SW 1271 (cell line): ENCODE measurements at places on chromosomes 3 and 15.

DNA sequence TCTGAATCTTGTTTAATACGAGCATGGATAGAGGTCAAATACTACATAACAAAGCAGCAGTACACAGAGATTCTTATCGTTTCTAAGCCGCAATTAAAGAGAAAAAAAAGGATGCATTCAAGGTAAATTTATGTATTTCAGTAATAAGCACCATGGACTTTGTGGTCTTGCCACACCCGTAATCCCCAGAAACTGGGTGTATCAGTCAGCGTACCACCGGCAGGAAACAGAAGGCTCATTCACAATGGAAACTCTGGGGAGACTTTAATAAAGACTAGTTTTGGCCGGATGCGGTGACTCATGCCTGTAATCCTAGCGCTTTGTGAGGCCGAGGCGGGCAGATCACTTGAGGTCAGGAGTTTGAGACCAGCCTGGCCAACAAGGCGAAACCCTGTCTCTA lies 81.9 kb upstream of the ZNF280D start:
- no peak for DNase-seq

- no peak for DNase-seq
Measured at GRCh38 chr3:141469720-141470119, 17.1 kb upstream of the RASA2 start.

DNA sequence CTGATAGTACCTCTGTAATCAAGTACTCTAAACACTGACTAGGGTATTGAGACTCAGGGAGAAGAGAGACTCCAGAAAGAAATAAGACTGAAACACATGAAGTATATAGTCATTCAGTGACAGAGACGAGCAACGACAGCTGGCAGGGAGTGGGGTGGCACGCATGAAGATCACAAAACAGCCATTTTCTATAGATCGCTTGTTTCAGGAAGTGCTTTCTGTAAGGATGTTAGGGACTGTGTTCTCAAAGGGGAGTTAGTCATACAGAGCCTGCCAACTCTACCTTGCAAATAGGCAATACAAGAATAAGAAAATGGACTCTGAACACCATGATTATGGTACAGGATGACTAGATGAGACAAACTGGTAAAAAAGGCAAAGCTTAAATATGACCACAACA lies 139.5 kb downstream of the TBL1XR1 start:
- no peak for DNase-seq

GRCh38 chr15:42695527-42696071 lies 41.3 kb downstream of the CDAN1 start:
- DNase-seq: no peak

GRCh38 chr3:14935592-14936345 lies 11.6 kb upstream of the NR2C2 start:
- no peak for DNase-seq

- DNase-seq: no peak
Measured at GRCh38 chr3:130276203-130276803, 69.2 kb upstream of the COL6A5 start.

DNA sequence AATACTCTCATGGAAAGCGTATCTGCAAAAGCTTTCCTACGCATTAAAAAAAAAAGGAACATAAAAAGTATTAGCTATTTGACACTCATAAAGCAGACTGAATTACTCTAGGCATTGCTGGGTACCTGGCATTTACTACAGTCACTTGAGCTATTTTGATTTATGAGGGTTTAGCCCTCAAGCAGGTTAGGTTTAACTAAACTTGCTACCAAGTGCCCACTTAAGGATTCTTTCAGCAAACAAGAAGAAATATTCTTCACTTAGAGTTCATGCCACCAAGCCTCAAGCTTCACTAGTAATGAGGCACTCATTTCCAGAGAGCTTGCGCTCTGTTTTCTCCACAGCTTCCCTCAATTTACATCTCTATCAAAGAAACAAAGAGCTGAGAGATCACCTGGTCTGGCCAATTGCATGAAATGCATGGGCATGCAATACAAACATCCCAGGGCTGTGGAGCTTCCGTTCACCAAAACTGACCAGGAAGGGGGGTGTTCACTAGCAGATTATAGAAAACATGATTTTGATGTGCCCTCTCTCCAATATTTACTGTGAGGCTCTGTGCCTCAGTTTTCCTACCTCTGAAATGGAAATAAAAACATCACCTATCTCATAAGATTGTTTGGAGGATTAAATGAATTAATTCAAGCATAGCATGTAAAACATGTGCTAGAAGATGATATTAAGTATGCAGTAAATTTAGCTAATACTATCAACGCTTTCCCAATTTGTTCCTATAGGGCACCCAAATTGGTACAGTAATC lies 217.3 kb downstream of the RORA start:
- no peak for DNase-seq

- DNase-seq: peak; percentile 74
Measured at GRCh38 chr3:123723522-123724168, 138.8 kb upstream of the HACD2 start.

DNA sequence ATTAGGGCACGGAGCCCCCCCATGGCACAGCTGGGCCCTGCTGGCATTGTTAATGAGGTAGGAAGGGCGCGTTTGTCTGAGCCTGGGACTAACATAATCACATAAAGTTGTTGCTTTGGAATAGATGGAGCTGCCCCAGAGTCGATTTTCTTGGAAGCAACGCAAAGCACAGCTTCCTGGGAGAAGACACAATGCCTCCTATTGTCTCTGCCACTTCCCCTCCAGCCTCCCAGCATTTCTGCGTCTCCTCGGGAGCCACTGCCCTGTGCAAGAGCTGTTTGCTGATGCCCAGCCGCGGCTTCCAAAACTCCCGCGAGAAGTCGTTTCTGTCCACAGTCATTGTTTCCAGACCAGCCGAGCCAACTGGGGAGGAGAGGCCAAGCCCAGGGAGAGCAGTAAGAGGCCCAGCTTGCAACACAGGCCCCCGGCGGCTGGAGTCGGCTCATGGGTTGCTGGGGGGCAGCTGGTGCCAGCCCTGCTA lies 18.1 kb upstream of the ALDH1A3 start:
- no peak for DNase-seq

DNA sequence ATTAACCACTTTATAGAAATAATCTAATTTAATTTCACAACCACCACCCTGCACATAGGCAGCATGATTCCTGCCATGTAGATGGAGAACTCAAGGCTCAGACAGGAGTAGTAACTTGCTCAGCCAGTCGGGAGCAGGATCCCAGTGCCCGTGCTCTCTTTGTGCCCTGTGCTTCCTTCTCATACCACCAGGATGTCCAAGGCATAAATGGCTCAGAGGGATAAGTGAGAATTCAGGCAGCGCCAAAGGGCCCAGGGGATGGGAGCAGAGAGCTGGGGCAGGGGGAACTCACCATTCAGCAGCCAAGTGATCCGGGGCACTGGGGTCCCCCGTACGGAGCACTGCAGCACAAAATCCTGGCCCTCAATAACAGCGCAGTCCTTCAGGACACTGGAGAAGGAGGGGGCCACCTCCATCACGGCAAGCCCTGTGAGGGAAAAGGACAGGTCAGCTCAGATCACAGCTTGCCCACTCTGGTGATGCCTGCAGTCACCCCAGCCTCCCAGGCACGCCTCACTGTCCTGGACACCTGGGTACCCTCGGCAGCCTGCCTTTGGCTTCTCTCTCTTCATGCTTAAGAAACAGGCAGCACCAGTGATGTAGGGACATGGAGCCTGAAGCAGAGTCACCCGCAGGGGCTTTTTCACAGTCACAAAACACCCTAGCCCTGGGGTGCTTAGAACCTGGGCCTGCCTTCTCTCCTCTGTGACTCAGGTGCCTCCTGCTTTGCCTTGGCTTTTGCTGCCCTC lies 141.0 kb upstream of the HACD2 start:
- no peak for DNase-seq

DNA sequence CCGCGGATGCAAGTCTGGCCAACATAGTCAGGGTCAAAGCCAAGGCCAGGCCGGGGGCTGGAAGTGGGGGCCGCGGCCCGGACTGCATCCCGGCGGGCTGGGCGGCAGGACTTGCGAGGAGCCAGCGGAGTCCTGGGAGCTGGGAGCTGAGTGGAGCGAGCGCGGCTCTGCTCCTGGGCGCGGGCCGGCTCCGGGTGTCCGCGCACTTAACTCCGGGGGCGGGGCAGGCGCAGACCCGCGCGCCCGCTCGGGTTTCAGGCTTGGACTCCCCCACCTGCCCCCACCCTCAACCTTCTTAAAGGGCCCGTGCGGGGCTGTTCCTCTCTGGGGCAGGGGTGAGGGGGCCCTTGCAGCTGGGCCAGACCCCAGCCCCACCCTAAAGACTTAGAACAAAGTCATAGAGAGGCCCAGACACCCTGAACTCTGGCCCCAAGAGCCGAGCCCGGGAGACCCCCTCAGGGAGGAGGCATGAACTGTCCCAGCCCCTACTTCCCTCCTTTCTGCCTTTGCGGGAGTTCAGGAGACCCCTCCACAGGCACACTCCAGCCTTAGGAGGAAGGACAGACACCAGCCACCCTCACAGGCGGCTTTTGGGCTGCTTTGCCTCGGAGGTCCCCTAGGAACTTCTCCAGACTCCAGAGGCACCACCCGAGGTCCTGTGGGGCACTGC lies at the start of gene CSPG4:
Gene CSPG4 (minus strand): TSS at position 181 of the 670 bp plus-strand sequence. CDS start 93 bp downstream, at position 88.
- no peak for DNase-seq

- DNase-seq: no peak
Measured at GRCh38 chr3:14200841-14201240, 22.2 kb downstream of the LSM3 start.

GRCh38 chr3:22836131-22836530 lies 367.0 kb upstream of the UBE2E2 start:
- no peak for DNase-seq

DNA sequence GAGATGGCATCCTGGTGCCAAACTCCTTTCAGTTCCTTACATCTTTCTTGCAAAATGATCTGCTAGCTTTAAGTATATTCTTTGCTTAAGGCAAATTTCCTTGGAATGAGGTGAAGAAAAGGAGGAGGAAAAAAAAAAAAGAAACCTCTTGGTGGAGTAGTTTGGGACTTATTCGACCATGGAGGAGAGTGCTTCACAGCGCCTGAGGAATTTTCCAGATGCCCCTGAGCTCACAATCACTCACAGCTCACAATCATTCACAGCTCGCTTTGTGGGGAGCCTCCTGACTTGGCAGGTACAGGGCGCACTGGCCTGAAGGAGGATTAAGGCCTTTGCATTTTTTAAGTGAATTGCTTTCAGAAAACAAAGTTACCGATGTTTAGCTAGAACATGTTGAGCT lies 53.9 kb downstream of the BOC start:
- no peak for DNase-seq

DNA sequence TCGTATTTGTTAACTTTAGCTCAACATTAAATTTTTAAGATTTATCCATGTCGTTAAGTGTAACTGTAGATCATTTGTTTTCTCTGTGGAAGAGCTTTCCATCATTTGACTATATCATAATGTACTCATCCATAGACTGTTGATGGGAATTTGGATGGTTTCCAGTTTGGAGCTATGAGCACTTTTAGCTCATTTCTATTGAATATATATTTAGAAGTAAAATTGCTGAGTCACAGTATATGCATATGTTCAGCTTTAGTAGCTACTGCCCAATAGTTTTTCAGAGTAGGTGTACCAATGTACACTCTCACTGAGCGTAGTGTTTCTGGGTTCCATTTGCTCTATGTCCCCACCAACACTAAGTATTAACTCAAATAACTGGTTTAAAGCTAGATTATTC lies 263.0 kb downstream of the ULK4 start:
- no peak for DNase-seq

DNA sequence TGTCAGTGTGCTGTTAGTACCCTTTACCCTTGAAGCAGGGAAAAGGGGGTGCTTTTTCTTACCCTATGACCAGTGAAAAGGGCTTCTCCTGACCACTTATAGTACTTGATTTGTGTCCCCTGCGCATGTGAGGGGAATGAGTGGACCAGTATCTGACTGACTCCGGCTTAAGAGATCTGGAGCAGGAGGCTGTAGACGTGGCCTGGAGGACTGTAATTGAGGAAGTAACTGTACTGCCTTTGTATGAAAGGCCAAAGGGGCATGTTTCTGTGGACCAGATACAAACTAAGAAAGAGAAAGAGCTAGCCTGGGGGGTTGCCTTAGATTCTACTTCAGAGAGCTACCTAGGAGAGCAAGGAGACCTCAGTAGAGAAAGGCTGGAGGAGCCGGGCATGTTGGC lies 89.9 kb upstream of the TBL1XR1 start:
- no peak for DNase-seq

DNA sequence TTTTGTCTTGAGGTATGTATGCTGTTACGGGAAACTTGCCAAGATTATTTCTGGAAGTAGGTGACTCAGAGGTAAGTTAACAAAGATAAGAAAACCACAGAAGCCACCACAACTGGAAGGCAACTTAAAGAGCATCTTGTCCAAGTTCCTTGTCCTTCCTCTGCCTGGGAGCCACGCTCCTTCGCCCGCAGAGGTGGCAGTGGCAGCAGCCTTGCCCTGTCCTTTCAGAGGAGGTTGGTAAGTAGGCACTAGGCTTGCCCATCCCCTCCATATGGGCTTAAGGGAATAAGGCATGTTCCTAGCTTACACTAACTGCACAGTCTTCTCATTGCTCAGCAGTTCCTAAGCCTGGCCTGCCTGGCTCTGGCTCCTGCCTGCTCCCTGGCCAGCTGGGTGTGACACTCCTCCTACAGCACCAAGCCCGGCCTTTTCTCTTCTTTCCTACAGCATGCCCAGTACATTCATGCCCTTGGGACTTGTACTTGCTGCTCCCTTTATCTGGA lies 48.0 kb upstream of the RAB6B start:
- peak; percentile 88 for DNase-seq

DNA sequence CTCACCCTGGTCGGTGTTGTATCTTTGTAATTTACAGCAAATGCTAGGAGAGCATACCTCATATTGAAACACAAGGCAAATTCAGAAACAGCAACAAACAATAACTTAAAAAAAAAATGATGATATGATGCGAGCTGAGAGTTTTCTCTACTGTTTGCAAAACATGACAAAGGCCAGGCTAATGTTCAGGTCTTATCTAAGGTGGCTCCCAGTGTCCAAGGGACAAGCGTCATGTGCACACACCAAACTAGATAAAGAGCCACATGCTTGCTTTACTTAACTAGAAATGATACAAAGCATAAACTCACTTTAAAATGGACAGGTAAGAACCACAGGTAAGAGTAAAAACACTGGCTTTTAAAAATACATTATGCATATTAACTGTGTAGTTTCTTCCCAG lies 375.9 kb downstream of the FOXP1 start:
- no peak for DNase-seq

GRCh38 chr3:16721494-16721893 lies 116.3 kb upstream of the DAZL start:
- DNase-seq: no peak

DNA sequence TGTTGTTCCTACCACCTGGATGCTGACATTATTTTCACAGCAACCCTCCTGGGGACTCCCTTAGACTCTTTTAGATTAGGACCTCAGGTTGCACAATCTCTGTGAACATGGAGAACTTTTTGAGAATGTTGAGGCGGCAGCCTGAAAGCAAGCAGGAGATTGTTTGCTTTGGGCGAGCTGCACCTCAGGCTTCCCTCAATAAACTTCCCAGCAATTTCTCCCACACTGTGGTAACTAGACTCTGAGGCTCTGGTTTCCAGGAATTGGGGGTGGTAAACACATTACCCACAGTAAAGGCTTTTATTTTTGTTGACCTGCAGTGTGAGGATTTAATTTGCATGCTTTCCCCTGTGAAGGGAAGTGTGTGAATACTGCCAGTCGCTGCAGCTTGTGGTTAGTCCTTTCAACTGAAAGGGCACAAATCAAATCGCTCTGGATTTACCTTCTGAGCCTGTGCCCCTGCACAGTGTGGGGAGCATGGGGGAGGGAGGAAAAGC lies 35.2 kb upstream of the SIAH2 start:
- no peak for DNase-seq
